ENCODE measurements at places on chromosomes 1 and 21.

- no peak for DNase-seq
Observed at GRCh38 chr1:26020330-26020768, 1.2 kb upstream of the EXTL1 start.

DNA sequence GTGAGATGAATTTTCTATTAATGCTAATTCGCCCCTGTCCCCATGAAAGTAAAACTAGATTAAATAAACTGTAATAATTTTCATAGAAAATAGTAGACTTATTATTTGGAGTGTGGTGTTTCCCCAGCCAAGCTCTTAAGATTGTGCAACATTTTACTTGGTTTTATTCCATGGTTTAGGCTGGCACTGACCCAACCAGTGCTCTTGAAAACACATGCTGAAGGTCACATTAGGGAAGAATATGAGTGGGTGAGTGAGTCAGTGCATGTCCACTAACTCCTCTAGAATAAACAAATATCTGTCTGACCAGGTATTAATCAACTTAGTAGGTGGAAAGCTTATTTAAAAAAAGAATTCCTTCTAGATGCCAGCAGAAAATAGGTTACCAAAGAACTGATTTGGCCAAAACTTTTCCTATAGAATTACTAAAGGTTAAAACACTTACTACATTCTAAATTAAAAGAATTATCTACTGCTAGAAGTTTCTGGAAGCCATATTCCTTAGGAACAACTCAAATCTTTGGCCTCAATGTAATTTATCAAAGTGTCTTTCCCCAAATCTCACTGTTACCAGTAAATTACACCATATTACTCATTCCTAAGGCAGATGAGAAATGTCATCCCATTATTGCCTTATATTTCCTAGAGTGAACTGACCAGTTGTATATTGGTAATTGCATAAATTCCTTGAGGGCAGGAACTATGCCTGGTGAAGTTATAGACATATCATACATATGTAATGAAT is 89.7 kb upstream of the RGS1 start:
- no peak for DNase-seq

DNA sequence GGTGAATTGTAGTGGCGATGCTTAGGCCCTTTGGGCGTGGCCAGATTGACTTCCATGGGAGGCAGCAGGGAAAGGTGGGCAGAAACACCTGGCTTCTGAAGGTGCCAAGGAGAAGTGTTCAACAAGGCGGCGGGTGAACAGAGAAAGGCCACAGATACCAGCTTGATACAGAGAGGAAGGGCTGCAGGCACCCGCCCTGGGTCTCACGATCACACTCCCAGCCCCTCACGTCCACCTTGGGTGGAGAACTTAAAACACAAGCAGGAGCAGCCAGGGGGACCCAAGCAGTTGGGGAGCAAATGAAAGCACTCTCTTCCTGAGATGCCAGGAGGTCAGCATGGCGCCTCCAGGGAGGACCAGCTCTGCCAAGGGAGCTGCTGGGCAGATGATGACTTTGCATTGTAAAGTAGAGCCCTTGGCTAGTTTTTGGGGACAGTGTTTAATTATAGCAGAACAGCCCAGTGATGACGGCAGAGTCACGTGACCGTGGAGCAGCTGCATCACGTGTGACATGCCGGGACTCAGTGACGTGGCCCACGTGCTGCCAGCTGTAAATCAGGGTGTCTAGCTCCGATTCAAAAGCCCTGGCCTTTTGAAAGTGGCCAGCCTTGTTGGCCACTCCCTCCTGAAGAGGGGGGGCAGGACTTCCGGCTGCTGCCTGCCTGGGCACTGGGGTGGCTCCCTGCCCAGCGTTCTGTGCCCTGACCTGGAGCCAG is 19.0 kb downstream of the SLC37A1 start:
- DNase-seq: no peak

DNA sequence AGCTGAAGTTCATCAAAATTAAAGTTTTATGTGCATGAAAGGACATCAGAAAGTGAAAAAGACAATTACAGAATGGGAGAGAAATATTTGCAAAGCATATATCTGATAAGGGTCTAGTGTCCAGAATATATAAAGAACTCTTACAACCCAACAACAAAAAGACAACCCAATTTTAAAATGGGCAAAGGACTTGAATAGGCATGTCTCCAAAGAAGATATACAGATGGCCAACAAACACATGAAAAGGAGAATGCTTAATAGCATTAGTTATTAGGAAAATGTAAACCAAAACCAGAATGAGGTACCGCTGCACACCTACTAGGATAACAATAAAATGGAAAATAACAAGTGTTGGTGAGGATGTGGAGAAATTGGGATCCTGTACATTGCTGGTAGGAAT is 1.7 kb upstream of the PSEN2 start:
- DNase-seq: no peak

DNA sequence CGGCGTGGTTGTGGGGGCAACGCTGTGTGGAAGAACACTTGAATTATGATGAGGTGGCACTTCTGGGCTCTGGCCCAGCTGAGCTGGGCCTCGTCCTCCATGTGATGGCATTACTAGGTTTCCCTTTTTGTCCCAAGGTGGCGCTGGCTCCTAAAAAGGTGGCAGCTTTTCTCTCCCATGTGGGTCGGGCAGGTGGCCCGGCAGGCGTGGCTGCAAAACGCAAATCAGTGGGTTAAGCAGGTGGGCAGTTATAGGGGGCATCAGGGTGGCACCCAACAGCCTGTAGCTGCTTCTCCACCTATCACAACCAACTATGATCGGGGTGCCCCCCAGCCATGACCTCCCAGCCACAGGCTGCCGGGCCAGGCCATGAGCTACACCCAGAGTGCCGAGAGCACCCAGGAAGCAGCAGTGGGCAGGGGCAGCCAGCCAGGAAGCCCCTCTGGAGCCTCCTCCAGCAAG is 59.6 kb downstream of the KCNAB2 start:
- no peak for DNase-seq

GRCh38 chr1:36400825-36401601 is 3.3 kb upstream of the LSM10 start:
- DNase-seq: peak; percentile 51

DNA sequence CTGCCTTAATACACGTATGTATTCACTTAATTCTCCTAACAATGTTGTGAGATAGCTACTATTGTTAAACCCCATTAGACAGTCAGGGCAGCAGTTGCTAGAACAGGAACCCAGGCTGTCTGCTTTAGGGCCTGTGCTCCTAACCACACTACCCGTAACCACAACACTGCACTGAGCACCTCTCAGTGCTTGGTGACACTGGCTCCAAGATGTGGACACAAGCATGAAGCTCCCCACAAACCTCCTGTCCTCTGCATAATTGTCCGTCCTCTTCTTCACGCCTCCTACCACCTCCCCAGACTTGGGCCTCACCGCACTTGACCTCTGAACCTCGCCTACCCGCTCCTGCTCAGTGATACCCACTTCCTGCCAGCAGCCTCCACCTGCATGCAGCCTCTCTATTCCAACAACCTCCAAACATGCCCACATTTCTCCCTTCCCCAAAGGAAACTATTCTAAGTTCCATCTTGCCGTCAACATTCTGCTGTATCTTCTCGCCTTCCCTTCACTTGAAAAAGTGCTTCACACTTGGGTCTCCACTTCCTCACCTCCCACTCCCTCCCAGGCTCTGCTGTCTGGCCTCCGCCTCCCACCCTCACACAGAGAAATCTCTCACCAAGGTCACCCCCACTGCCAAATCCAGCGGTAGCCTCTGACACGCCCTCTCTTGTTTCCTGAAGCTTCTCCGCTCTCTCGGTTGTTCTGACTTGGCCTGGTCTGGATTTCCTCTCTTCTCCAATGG is 14.6 kb upstream of the AHDC1 start:
- DNase-seq: no peak

- no peak for DNase-seq
Observed at GRCh38 chr1:201890223-201890622, 1.5 kb downstream of the SHISA4 start.

GRCh38 chr1:214019499-214019898 is 31.7 kb downstream of the PROX1 start:
- no peak for DNase-seq

DNA sequence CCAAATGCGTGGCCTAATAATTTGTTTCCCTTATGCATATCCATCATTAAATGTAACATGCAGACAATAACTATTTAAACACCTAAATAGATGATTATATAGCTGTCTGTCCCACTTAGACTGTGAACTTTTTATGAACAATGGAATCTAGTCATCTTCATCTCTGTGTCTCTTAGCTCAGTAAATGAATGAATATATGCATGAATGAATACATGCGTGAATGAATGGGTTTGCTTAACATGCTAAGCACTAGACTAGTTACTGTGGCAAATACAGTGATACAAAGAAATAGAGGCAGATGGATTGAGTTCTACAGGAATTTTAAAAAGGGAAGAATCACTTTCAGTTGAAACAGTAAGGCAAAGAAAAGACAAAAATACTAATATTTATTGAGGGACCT is 232.0 kb downstream of the FGGY start:
- DNase-seq: no peak

- DNase-seq: no peak
Observed at GRCh38 chr1:154856049-154856448, 14.0 kb downstream of the KCNN3 start.

All from activated CD8-positive, alpha-beta memory T cell treated with anti-CD3 and anti-CD28 coated beads for 4 hours (primary cell).